ENCODE measurements at places on chromosomes 16 and 17.

GRCh38 chr17:82418001-82418986, at the start of the genes HEXD and OGFOD3:
HEXD (plus strand) TSS chr17:82418347; CDS start chr17:82419800, 1,453 bp downstream.
OGFOD3 (minus strand) TSS chr17:82418586; CDS start chr17:82418485, 101 bp downstream.
- peak; percentile 100 for DNase-seq

DNA sequence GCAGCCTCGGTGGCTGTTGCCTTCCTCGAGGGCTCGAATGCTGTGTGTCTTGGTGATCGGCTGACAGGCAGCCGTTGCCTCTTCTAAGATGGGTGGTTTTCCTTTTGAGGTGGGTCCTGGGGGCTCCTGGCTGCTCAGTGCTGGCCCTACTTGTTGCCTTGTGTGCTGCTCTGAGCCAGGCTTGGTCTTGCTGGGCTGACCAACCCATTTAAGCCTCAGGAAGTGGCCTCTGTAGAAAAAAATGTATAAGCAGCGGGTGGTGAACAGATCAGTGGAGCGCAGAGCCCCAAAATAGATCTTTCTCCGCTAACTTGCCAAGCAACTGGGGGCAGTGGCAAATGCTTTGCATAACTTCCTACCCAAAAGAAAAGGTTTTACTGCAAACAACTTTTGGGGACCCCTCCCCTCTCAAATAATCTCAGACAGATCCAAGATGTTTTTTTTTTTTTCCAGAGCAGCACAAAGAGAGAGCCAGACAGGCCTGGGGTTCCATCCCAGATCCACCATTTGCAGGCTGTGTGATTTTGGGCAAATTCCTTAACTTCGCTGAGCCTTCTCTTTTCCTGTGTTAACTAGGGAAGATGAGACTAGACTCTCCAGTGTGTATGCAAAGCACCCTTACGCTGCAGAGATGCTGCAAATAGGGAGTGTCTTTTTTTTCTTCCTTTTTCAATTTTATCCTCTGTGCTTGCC, 42.5 kb downstream of the PLCG2 start:
- DNase-seq: no peak

DNA sequence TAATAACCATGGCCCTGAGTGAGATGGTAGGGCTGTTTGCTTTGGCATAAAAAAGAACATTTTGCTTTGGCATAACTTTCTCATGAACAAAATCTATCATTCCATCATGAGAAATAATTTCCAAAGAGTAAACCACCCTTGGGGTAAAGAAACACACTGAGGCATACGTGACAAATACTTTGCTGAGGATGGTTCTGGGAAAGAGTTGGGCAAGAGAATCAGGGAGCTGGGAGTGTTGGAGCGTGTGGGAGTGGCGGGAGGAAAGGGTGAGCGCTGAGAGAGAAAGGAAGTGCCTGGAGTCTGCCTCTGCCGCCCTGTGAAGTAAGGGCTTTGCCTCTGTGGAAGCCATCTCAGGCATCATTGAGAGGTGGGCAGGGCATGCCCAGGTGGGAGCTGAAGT, 60.2 kb upstream of the ARHGAP44 start:
- DNase-seq: no peak

DNA sequence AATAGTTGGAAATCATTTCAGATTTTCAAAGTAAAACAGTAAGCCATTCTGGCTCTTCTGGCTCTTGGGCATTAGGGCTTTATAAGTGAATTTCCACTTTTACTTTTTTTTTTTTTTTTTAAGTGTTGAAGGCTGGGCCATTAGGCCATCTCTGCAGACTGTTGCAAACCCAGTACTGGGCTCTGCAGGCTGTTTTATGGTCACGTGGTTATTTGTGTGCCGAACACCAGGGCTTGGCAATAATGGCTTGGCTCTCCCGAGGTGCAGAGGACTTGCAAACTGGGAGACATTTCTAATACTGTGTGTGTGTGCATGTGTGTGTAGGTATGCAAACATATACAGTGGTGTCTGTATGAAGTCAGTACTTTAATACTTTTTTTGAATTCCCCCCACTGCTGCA, 194.9 kb upstream of the CDH5 start:
- no peak for DNase-seq

DNA sequence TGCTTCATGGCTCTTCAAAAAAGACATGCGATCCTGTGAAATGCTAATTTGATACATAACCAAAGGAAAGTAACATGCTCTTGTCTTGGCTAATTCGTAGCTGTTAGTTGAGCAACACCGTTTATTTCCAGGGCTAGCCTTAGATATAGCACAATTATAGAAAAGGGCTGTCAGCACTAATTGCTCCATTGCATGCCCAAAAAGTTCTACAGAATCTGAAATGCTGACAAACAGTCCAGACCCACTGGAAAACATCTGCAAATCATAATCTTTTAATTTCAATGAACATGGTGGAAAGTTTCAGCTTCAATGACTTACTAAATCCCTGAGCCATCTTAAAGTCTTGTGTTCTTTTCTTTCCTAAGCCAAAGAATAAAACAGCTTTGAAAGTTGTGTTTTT, 42.9 kb upstream of the NUDT7 start:
- no peak for DNase-seq

DNA sequence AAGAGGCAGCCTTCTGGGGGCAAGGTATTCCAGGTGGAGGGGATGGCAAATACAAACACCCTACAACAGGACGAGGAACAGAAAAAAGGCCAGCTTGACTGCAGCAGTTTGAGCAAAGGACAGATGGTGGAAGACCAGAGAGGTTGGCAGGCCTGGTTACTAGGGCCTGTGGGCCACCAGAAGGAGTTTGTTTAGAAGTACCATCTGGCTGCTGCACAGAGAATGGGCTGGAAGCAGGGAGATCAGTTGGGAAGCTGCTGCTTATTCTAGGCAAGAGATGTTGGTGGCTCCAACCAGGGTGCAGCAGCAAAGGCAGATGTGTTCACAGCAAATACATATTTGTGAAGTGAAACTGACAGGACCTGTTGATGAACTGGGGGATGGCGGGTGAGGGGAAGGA, 2.9 kb upstream of the YPEL2 start:
- DNase-seq: peak; percentile 59

DNA sequence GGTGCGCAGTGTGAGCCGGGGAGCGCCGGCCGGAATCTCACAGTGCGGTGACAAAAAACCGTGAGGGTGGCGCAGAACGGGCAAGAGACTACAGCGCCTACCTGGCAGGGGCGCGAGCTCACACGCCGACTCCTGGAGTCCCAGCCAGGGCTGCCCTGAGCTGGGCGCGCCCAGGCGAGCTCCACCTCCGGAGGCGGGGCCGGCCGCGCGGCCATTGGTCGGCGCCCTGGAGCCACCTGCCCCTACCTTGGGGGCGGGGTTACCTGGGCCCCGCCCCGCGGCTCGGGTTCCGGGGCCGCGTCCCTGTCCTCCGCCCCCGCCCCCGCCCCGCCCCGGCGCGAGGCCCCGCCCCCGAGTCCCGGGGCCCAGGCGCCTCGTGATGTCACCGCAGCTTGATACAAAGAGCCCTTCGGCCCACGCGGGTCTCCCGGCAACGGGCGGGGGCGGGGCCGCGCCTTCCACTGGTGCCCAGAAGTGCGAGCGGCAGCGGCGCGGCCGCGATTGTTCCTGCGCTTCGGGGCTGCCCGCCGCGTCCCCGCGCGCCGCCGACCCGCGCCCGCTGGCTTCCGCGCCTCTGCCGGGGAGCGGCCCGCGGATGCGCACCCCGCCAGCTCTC, 96.3 kb downstream of the RAB11FIP4 start:
- DNase-seq: peak; percentile 99

GRCh38 chr17:65514082-65514481, 47.4 kb downstream of the AXIN2 start:
- peak; percentile 17 for DNase-seq

DNA sequence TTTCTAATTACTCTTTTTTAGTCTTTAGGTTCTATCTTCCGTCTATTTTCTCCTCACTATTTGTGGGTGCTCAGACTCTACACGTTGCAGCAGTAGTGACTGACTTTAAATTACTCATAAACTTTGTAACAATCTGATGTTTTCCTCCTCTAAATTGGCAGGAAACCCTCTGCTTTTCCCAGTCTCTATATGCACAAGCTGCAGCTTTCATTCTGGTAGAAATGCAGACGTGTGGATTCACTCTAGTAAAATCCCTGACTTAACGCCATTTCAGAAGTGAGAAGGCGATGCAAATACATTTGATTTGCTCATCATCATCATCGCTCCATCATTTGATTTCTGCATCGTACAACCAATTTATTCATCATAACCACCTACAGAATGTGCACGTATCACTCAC, 561.0 kb upstream of the ZFHX3 start:
- DNase-seq: no peak

- DNase-seq: no peak
Observed at GRCh38 chr17:15039366-15039765, 225.8 kb downstream of the PMP22 start.

DNA sequence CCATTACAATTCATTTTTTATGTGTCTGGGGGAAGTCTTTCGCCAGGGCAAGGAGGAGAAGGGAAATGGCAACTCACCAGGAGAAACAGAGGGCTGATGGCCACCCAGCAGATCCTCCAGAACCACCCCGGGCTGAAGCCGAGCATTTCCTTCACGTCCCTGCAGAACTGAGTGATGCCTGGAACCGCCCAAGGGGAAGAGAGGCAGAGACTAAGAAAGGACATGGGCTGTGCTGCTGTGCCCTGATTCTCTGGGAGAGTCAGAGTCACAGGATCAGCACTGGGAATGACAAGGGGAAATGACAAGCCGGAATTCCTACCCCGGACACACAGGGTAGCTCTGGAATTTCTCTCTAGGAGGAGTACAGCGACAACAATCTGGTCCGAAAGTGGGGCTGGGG, 27.8 kb downstream of the SLC6A4 start:
- DNase-seq: no peak

DNA sequence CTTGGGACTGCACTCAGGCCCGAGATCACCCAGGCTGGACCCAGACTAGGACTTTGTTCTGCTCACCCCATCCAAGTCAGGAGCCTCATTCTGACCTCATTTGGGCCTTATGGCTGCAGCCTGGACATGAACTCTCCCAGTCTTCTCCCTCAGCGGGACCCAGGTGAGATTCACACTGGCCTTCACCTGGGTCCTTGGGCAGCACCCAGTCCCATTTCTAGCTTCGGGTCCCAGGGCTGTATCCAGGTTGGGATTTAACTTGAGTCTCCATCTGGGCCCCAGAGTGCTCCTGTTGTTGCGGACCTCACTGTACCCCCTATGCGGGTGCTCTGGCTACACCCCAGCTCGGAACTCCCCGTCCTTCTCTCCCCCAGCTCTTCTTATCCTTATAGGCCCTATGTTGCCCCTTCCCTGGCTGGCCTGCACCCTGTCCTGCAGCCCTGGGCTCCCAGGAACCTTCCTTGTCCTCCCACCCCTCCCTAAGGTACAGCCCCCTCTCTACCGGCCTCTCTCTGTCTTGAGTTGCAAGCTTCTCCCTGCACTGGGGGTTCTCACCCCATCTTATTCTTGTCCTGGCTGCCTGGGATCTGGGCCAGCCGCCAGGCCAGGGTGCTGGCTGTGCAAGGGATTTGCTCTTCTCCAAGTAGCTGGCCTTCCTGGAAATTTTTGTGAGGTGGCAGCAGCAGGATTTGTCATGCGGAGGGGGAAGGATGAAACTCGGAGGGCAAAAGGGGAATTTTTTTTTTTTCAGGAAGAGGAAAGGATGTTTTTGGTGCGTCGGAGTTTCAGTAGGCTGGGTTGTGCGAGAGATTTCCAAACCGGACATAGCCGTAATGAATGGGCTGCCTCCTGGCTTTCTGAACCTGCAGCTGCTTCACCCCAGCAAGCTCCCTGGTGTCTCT, 904 bp downstream of the MAP2K3 start:
- peak; percentile 41 for DNase-seq

- DNase-seq: no peak
Observed at GRCh38 chr17:34220752-34221395, 34.2 kb upstream of the CCL2 start.

GRCh38 chr17:3189961-3190360, 7.4 kb upstream of the OR1A2 start:
- DNase-seq: no peak

DNA sequence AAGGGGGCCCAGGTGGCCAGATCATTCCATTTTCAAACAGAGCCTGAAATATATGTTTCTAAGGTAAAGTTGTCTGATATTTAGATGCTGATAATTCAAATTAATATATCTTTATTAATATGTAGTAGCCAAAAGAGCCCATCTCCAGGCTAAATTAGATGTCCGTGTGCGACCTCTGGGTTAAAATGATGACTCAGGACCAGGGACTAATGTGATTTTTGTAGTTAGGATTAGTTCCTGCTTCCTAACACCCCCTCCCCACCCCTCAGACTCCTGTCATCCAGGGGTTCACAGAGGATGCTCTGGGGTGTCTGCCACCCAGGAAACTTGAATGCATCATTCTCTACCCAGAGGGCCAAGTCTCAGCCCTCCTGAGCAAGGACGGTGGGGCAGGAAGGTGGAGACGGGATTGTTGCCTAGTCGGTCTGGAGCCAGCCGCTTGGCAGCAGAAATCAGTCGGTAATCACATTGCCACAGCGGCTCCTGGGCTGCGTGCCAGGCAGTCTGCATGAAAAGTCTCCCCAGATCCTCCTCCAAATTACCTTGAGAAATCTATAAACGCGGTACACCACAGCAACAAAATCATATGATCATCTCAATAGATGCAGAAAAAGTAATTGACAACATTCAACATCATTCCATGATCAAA, 29.8 kb downstream of the CNGB1 start:
- peak; percentile 72 for DNase-seq

DNA sequence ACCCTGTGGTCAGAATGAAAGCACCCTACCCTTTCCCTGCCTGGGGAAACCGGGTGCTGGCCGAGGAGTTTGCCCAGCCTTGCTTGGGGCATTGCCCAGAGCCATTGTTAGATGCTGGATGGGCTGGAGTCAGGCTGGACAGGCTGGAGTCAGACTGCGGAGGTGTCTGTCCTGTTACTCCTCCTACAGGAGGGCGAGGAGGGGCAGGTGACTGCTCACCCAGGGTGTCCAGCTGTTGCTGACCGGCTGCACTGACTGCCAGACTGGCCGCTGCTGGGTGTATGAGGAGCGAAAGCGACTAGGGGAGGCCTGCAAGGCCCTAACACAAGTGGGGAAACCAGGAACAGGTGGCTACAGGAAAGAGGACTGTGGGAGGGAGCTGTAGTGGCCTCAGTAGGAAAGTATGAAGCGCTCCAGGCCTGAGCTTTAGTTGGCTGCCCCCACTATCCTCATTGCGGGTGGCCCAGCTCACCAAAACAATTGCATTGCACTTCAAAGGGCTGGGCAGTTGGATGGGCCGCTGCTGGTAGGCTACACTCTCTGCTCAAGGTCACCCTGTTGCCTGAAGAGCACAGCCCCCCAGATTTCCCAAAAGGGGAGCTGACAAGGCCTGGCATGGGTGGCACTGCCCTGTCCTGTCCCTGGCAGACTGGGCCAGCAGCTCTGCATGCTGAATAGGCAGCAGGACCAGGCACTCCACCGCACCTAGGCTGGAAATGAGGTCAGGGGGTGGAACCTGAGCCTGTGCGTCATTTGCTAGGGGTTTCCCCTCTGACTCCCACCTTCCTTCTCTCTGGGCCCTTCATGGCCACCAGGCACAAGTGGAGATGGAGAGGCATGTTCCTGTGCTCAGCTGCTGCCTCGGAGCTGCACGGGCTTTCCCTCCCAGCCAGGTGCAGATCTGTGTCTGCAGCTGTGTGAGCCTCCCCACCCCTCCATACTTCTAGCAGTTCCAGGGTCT, 18.4 kb downstream of the LDHD start:
- no peak for DNase-seq

- no peak for DNase-seq
Observed at GRCh38 chr17:10019941-10020451, 114.9 kb upstream of the RCVRN start.

Data from D341Med (cell line).